ENCODE measurements at places on chromosomes 6 and 20. TPM values are rescaled to one million over a fixed set of nuclear protein-coding genes. Genes with fewer than 3 reads are reported as not detected.

GRCh38 chr20:35077341-35077740 lies 15.3 kb downstream of the TRPC4AP start:
- peaks cover 14% of the 10 kb centered on the region for H3K36me3 ChIP-seq
- H3K4me1 ChIP-seq = 0 out of 2 replicates have a peak, but pooled peaks cover 3% of the 10 kb centered on the region
- H3K27ac ChIP-seq = no peak overlapping the region

DNA sequence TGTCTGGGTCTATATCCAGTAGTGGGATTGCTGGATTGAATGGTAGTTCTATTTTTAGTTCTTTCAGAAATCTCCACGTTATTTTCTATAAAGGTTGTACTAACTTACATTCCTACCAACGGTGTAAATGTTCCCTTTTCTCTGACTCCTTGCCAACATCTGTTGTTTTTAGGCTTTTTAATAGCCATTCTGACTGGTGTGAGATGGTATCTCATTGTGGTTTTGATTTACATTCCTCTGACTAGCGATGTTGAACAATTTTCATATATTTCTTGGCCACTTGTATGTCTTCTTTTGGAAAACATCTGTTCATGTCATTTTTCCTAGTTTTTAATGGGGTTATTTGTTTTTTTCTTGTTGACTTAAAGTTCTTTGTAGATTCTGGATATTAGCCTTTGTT lies 99.3 kb downstream of the BMP2 start:
- H3K4me1 ChIP-seq = no peaks in the 10 kb centered on the region
- no peaks in the 10 kb centered on the region for H3K27me3 ChIP-seq
- no peak overlapping the region for H3K4me3 ChIP-seq
- no peak for DNase-seq
- no peaks in the 10 kb centered on the region for H3K36me3 ChIP-seq

GRCh38 chr6:168583126-168583525 lies 142.1 kb downstream of the SMOC2 start:
- no peaks in the 10 kb centered on the region for H3K27me3 ChIP-seq
- no peak for DNase-seq
- no peaks in the 10 kb centered on the region for H3K36me3 ChIP-seq
- no peak overlapping the region for H3K27ac ChIP-seq

DNA sequence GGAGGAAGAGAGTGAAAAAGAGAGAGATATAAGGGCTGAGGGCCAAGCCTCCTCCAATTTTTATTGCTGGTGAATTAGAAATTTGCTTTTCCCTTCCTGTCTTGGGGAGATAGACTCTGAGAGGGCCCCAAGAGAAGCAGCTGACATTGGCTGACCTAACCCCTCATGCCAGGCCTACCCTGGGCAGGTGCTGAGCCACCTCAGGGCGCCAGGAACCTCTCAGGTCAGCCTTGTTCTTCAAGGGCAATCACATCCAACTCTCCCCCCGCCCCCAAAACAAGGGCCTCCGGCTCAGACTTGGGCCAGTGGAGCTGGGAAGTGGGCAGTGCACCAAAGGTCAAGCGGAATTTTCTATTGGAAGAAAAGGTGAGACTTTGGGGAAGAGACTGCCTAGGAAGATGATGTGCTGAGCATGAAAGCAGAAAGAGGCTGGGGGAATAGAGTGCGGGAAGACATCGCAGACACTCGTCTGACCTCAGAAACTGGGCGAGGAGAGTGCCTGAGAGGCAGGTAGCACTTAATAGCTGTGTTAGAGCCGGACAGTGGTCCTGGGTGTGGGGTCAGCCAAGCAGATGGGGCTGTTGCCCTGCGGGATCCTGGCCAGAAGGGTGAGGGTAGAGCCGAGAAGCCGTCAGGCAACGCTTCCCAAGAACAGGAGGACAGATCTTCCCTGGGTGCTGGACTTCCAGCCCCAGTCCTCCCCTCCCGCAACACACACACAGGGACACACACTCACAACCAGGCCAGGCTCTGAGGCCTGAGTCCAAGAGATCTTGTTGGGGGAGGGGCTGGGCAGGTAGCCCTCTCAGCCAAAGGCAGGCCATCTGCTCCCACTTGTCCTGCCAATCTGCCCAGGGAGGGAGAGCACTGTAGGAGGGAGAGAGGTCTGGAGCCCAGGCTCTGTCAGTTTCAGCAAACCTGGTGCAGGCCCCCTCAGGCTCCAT lies 3.7 kb upstream of the FASTKD5 start:
- peaks cover 5% of the 10 kb centered on the region for H3K4me1 ChIP-seq
- H3K27me3 ChIP-seq = peaks cover 5% of the 10 kb centered on the region
- no peak overlapping the region for H3K27ac ChIP-seq
- H3K36me3 ChIP-seq = no peaks in the 10 kb centered on the region

GRCh38 chr6:16684896-16685554 lies 76.2 kb downstream of the ATXN1 start:
- no peak overlapping the region for H3K4me3 ChIP-seq
- H3K36me3 ChIP-seq = 0 out of 2 replicates have a peak, but pooled peaks cover under 1% of the 10 kb centered on the region
- no peaks in the 10 kb centered on the region for H3K27me3 ChIP-seq
- DNase-seq = peak; percentile 82
- H3K27ac ChIP-seq = no peak overlapping the region

GRCh38 chr6:20778912-20779311 lies 244.7 kb downstream of the CDKAL1 start:
- H3K27ac ChIP-seq = no peak overlapping the region
- no peaks in the 10 kb centered on the region for H3K4me1 ChIP-seq
- no peak overlapping the region for H3K4me3 ChIP-seq

- peaks cover 40% of the 10 kb centered on the region for H3K27me3 ChIP-seq
- H3K4me3 ChIP-seq = no peak overlapping the region
- no peaks in the 10 kb centered on the region for H3K36me3 ChIP-seq
- H3K4me1 ChIP-seq = no peaks in the 10 kb centered on the region
Measured at GRCh38 chr6:110355727-110356126, 2.4 kb downstream of the METTL24 start.

- peaks cover 3% of the 10 kb centered on the region for H3K4me1 ChIP-seq
- H3K36me3 ChIP-seq = peaks cover 1% of the 10 kb centered on the region
- no peak for DNase-seq
- H3K4me3 ChIP-seq = no peak overlapping the region
- H3K27ac ChIP-seq = no peak overlapping the region
Measured at GRCh38 chr6:628766-629165, 28.1 kb downstream of the HUS1B start.

GRCh38 chr20:57892471-57892870 lies 182.7 kb upstream of the PMEPA1 start:
- no peak overlapping the region for H3K4me3 ChIP-seq
- no peaks in the 10 kb centered on the region for H3K27me3 ChIP-seq
- DNase-seq = no peak
- H3K4me1 ChIP-seq = no peaks in the 10 kb centered on the region
- no peak overlapping the region for H3K27ac ChIP-seq

GRCh38 chr6:18279422-18279821 lies 15.1 kb upstream of the DEK start:
- peaks cover 31% of the 10 kb centered on the region for H3K27me3 ChIP-seq
- no peak overlapping the region for H3K27ac ChIP-seq
- no peak for DNase-seq

- no peak for DNase-seq
- no peak overlapping the region for H3K27ac ChIP-seq
- no peaks in the 10 kb centered on the region for H3K36me3 ChIP-seq
- no peak overlapping the region for H3K4me3 ChIP-seq
- peaks cover under 1% of the 10 kb centered on the region for H3K27me3 ChIP-seq
Measured at GRCh38 chr20:48679599-48679998, 148.2 kb downstream of the PREX1 start.

DNA sequence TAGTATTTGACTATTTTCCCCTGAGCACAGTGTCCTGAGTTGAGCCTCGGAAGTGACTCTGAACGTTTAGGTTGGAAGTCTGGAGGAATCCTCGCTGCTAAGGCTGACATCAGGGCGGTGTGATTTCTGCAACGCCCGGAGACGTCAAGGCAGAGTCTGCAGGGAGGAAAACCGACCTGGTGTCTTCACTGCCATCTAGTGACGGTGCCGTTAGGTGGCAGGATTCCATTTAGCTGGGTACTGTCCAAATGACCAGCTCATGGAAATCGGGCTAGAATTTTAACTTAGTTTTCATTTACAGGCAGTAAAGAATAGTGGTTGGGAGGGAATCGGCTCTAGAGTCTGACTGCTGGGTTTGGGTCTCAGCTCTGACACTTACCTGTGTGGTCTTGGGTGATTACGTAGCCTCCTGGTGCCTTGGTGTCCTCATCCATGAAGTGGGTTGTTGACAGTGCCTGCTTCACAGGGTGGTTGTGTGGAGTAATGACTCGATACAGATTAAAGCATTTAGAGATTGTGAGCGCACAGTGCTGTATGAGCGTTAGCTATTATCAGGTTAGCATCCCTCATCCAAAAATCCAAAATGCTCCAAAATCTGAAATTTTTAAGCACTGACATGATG lies 35.0 kb downstream of the FOXF2 start:
- no peak overlapping the region for H3K4me3 ChIP-seq
- H3K36me3 ChIP-seq = no peaks in the 10 kb centered on the region
- peaks cover 5% of the 10 kb centered on the region for H3K4me1 ChIP-seq

DNA sequence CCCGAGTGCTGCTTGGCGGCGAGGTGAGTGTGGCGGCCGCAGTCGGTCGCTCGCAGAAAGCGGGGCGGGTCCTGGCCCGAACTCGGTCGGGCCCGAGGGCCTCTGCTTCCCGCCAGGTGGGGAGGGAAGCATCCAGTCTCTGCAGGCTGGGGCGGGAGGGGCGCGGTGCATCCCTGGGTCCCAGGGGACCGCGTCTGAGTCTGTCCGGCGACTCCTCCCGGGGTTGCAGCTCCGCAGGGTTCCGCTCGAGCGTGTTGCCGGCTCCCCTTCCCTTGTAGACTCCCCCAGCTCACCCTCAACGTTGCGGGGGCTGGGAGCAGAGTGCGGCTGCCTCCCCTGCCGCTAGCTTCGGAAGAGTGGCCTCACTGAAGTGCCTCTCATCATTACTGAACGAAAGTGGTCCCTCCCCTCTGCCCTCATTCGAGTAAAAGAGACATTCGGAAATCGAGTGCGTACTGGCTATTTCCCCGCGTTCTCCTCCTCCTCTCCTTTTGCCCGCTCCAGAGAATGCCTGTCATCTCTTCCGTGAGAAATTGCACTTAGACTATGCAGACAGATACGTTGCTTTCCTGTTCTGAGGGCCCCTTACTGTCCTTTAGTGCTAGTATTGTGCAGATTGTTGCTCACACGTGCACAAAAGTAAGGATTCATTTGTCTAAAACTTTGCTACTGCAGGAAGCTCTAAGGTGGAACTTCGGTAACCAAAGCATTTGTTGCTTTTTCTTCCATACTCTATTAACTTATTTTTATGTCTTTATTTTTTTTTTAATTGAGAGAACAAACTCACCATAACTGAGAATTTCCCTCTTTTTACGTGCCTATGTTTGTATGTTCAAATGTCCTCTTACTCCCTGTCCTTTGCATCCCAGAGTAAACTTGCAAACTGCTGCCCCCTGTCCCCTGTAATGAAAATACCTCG lies 751 bp downstream of the MAP3K4 start:
- no peaks in the 10 kb centered on the region for H3K36me3 ChIP-seq
- peak overlapping the region; percentile 95 for H3K4me3 ChIP-seq
- peak; percentile 70 for DNase-seq
- H3K27ac ChIP-seq = peak overlapping the region; percentile 84

DNA sequence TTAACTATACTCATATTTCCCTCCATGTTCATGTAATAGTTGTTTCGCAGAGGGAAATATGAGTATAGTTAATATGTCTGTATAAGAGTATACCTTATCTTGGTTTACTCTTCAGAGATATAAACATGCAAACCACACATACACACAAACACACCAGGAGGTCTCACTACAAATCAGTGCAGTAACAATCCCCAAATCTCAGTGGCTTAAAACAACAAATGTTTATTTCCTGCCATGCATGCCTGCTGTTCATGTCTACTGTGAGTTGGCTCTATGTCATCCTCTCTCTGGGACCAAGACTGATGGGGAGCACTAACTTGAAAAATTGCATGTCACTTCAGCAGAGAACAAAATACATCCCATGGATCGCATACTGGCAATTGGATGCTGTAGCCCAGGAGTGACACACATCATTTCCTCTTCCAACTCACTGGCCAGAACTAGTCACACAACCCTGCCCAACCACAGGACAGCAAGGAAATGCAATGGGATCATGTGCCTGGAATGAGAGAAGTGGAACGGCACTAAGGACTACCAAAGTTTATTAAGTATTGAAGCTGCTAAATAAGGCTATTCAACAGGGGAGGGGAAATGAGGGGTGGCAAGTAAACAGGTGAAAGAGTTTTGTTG lies 89.0 kb upstream of the DTNBP1 start:
- no peak overlapping the region for H3K4me3 ChIP-seq
- no peaks in the 10 kb centered on the region for H3K36me3 ChIP-seq
- no peak overlapping the region for H3K27ac ChIP-seq
- H3K4me1 ChIP-seq = no peaks in the 10 kb centered on the region
- peaks cover 2% of the 10 kb centered on the region for H3K27me3 ChIP-seq

DNA sequence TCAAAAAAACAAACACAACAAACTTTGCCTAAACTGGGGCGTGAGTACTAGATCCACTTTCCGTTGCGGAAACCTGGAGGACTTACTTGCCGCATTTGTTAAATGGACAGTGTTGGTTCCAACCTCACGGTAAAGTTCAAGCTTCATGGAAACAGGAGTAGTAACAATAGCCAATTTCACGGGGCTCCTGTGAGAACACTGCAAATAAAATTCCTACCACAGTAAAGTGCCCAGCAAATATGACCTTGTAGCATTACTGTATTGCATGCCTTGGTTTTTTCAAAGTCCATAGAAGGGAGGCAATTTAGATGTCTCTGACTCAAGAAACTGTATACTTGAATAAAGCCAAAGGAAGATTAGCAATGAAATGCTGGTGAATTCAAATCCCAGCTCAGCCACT lies 3.6 kb upstream of the CYP24A1 start:
- H3K4me3 ChIP-seq = no peak overlapping the region
- no peaks in the 10 kb centered on the region for H3K36me3 ChIP-seq
- no peak overlapping the region for H3K27ac ChIP-seq
- DNase-seq = no peak
- H3K4me1 ChIP-seq = no peaks in the 10 kb centered on the region

DNA sequence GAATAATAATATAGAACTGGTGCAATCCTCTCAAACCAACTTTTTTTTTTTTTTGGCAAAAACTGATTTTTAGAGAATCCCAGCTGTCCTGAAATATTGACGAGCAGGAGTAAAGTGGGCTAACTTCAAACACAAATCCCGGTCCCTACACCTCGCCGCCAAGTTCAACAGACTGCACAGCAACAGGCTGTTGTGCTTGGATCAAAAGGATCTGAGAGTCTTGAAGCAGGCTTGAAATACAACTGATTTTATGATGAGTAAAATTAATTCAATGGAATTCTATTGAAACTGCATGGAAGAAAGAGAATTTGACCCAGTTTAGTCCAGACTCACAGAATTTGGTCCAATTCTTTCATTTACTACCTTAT lies 172.1 kb downstream of the FOXC1 start:
- DNase-seq = no peak
- no peaks in the 10 kb centered on the region for H3K36me3 ChIP-seq
- no peak overlapping the region for H3K27ac ChIP-seq
- no peak overlapping the region for H3K4me3 ChIP-seq

- no peak for DNase-seq
- H3K4me1 ChIP-seq = no peaks in the 10 kb centered on the region
- no peaks in the 10 kb centered on the region for H3K36me3 ChIP-seq
- no peak overlapping the region for H3K27ac ChIP-seq
Measured at GRCh38 chr20:43123180-43123579, 66.5 kb downstream of the PTPRT start.

Gene LRFN2
- not detected for total RNA-seq

Gene CLDN20
- not detected for total RNA-seq

Gene SPATS1
- not detected for total RNA-seq

Gene UNC5CL
- not detected for total RNA-seq

Gene SDC4
- 265 TPM for total RNA-seq

Gene PACSIN1
- not detected for total RNA-seq

Gene SIRPD
- total RNA-seq = not detected

Gene WFDC5
- total RNA-seq = not detected

Gene CTNNBL1
- total RNA-seq = 34.1 TPM

Gene HRH3
- not detected for total RNA-seq

Gene GLP1R
- total RNA-seq = not detected

Gene HSPA1L
- 1.3 TPM for total RNA-seq

Gene NRN1
- not detected for total RNA-seq

Gene GJA10
- not detected for total RNA-seq
